ENCODE measurements at places on chromosomes 5 and 9. TPM values are rescaled to one million over a fixed set of nuclear protein-coding genes. Genes with fewer than 3 reads are reported as not detected.

HSPA5 gene
- total RNA-seq = 406 TPM

CCDC69 gene
- total RNA-seq = 2.0 TPM

PCDHB4 gene
- 0.12 TPM for total RNA-seq

PKN3 gene
- total RNA-seq = 4.0 TPM

SLC6A18 gene
- total RNA-seq = not detected

OR13C9 gene
- total RNA-seq = not detected

TAF11L10 gene
- total RNA-seq = not detected

RIGI gene
- total RNA-seq = 8.7 TPM

TRIP13 gene
- 86.3 TPM for total RNA-seq

SLC36A2 gene
- not detected for total RNA-seq

CLIC3 gene
- 0.55 TPM for total RNA-seq

SYNPO gene
- total RNA-seq = 0.50 TPM

ECM2 gene
- total RNA-seq = 1.00 TPM

NDFIP1 gene
- total RNA-seq = 60.4 TPM

BRINP1 gene
- 2.3 TPM for total RNA-seq

PCDHGC3 gene
- total RNA-seq = 39.6 TPM

NSUN2 gene
- total RNA-seq = 55.5 TPM

SPINK5 gene
- not detected for total RNA-seq

PTGS1 gene
- 11.4 TPM for total RNA-seq

PCDHA9 gene
- total RNA-seq = 0.11 TPM

RPL12 gene
- 996 TPM for total RNA-seq

RETREG1 gene
- total RNA-seq = 6.6 TPM

RAB3C gene
- total RNA-seq = not detected

GZMA gene
- not detected for total RNA-seq

CCDC192 gene
- total RNA-seq = not detected

SLC36A3 gene
- total RNA-seq = not detected

IL11RA gene
- total RNA-seq = 5.8 TPM

THBS4 gene
- total RNA-seq = 2.1 TPM

PMPCA gene
- total RNA-seq = 59.9 TPM

SMIM27 gene
- 6.1 TPM for total RNA-seq

CEL gene
- total RNA-seq = 0.12 TPM

IRX2 gene
- 0.11 TPM for total RNA-seq

ALDH1A1 gene
- 69.4 TPM for total RNA-seq

SLC25A2 gene
- total RNA-seq = 0.50 TPM

RASA1 gene
- 60.6 TPM for total RNA-seq

STK32A gene
- total RNA-seq = 0.22 TPM

ZNG1A gene
- total RNA-seq = 27.3 TPM

NUTM2G gene
- not detected for total RNA-seq

PCDHGA6 gene
- 3.2 TPM for total RNA-seq

TRIM36 gene
- 2.4 TPM for total RNA-seq

LRRC19 gene
- not detected for total RNA-seq

PDCD1LG2 gene
- total RNA-seq = 10.1 TPM

CD74 gene
- total RNA-seq = 0.22 TPM

AQP7 gene
- not detected for total RNA-seq

SLC6A19 gene
- total RNA-seq = not detected

SLC46A2 gene
- total RNA-seq = not detected

PCDHA4 gene
- total RNA-seq = 0.11 TPM

AKNA gene
- 26.5 TPM for total RNA-seq

C1QTNF2 gene
- total RNA-seq = 2.0 TPM

N4BP3 gene
- 1.1 TPM for total RNA-seq

NR5A1 gene
- not detected for total RNA-seq

NR2F1-AS1 gene
- total RNA-seq = 20.1 TPM

KIF20A gene
- total RNA-seq = 31.1 TPM

All from uterine smooth muscle cell (primary cell).